SJSA1 (cell line): ENCODE measurements at places on chromosomes 16 and 17. TPM values are rescaled to one million over a fixed set of nuclear protein-coding genes. Genes with fewer than 3 reads are reported as not detected.

DNA sequence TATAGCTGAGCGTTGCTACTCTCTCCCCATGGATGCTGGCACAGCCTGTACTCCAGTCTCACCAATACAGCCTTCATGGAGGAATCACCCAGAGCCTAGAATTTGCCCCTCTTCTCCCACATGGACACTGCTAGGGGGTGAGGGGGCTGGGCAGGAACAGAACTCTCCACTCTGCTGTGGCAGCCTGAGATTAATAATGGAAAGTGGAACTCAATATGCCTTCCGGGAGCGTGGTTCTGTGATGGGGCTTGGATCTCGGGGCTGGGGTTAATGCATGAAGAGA, 1.2 kb downstream of the SLC9A5 start:
- H3K36me3 ChIP-seq: no peaks in the 10 kb centered on the region
- H3K27me3 ChIP-seq: no peaks in the 10 kb centered on the region
- H3K27ac ChIP-seq: no peak overlapping the region
- no peak for DNase-seq
- peaks cover 46% of the 10 kb centered on the region for H3K4me1 ChIP-seq
- H3K4me3 ChIP-seq: no peak overlapping the region

GRCh38 chr16:16021988-16022682, 72.7 kb downstream of the ABCC1 start:
- no peak overlapping the region for H3K4me3 ChIP-seq
- peaks cover 71% of the 10 kb centered on the region for H3K4me1 ChIP-seq
- peak overlapping the region; percentile 70 for H3K27ac ChIP-seq
- no peaks in the 10 kb centered on the region for H3K27me3 ChIP-seq
- peaks cover 45% of the 10 kb centered on the region for H3K36me3 ChIP-seq
- peak; percentile 90 for DNase-seq

- no peaks in the 10 kb centered on the region for H3K4me1 ChIP-seq
- H3K4me3 ChIP-seq: no peak overlapping the region
- no peak overlapping the region for H3K27ac ChIP-seq
Observed at GRCh38 chr16:51473091-51473490, 322.0 kb upstream of the SALL1 start.

DNA sequence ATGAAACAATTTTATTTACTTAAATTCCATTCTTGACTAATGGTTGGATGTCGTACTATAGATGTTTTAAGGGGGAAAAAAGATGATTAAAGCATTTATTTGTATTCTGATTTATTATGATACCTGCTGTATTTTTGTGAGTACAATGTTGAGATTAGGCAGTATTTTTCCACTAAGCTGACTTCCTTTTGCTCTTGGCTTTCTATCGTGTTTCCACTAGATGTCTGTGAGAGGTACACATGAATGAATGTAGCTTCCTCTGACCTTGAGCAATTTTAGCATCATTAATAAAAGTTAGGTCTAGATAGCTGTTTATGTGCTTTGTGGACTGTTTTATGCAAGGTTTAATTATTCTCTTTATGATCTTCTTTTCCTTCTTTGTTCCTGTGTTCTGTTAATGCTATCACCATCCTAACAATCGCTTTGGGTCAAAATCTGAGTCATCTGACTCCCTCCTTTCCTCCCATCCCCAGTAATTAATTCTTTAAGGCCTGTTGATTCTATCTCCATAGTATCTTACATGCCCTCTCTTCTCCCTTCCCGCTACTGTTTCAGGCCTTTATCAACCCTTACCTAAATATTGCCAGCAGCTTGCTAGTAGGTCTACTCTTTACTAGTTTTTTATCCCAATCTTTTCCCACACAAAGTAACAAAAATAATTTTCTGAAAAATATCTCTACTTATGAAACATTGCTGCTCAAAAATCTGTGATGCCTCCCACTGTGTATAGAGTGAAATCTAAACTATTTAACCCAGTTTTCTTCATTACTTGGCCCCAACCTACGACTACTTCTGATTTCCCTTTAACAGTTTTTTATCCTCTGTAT, 76.0 kb downstream of the VMP1 start:
- H3K36me3 ChIP-seq: no peaks in the 10 kb centered on the region
- H3K27ac ChIP-seq: peak overlapping the region; percentile 97
- peaks cover 58% of the 10 kb centered on the region for H3K4me1 ChIP-seq
- no peaks in the 10 kb centered on the region for H3K27me3 ChIP-seq

GRCh38 chr16:82748026-82748425, 121.3 kb downstream of the CDH13 start:
- H3K27ac ChIP-seq: no peak overlapping the region
- peaks cover 10% of the 10 kb centered on the region for H3K4me1 ChIP-seq
- DNase-seq: no peak
- H3K4me3 ChIP-seq: no peak overlapping the region

DNA sequence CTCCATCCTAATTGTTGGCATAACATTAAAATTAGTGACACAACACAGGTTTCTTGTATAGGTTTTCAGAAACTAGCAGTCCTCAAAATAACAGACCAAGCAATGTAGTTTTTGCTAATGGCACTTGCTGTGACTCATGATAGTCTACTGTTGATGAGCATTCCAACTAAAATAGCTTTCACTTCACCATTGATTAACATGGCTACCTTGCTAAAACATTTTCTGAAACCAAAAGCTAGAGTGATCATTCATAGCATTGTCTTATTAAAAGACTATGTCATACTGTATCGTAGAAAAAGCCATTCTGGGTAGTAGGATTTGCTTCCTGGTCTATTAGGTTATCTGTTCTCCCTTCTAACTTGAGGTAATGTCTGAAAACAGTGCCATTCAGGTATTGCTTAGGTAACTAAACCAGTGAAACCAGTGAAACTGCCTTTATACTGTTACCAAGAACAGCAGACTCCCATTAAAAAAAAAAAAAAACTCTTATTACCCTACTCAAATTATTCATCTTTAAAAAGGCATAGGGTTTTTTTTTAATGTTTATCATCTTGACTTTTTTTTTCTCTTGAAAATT, 2.5 kb upstream of the CLTC start:
- no peak for DNase-seq
- H3K27ac ChIP-seq: no peak overlapping the region
- H3K4me3 ChIP-seq: no peak overlapping the region
- H3K27me3 ChIP-seq: no peaks in the 10 kb centered on the region
- peaks cover 24% of the 10 kb centered on the region for H3K4me1 ChIP-seq
- peaks cover 21% of the 10 kb centered on the region for H3K36me3 ChIP-seq

The GFAP gene
- not detected in 2 replicates for total RNA-seq

The FASN gene
- total RNA-seq: 54.6 and 77.6 TPM in 2 replicates

The AGRP gene
- total RNA-seq: not detected in 2 replicates
